ENCODE measurements at places on chromosomes 2 and 18.

DNA sequence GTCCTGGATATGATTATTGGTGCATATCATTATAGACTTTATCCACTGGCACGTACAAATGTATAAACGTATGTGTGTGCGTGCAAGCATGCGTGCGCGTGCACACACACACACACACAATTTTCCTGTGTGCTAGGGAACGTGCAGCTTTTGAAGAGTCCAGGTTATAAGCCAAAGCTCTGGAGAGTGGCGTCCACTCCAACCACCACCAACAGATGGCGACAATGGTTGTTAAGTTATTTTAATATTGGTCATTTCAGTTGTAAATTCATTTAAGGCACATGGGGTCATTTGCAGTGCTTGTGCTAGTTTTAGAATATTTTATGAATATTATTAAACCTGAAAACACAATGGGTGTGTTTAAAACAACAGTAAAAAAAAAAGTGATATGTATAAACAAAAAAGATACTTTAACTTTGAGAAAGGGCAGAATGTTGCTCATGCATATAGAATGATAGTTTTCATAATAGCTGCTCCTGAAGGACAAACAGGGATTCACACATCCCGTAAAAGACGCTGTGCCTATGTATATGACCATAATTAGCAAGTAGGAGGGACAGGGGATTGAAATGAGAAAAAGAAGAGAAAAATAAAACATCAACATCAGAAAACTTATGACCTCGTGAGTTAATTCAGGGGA lies 124.2 kb upstream of the ITGB6 start:
- no peak for DNase-seq

DNA sequence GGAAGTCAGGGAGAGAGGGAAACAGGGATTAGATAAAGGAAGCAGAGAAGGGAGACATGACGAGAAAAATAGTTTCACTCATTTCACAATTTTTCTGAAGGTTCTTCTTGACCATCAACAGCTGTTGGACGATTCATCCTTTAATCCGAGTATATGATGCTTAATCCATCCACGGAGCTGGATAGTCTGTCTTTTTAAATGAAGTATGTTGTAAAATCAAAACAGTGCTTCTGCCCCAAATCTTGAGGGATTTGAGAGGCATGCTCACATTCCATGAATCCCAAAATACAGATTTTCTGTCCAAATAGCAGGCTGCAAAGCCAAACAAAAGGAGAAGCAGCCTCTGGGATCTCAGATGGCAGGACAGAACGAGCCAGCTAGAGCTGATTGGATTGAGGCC lies 47.5 kb downstream of the EPAS1 start:
- DNase-seq = no peak

DNA sequence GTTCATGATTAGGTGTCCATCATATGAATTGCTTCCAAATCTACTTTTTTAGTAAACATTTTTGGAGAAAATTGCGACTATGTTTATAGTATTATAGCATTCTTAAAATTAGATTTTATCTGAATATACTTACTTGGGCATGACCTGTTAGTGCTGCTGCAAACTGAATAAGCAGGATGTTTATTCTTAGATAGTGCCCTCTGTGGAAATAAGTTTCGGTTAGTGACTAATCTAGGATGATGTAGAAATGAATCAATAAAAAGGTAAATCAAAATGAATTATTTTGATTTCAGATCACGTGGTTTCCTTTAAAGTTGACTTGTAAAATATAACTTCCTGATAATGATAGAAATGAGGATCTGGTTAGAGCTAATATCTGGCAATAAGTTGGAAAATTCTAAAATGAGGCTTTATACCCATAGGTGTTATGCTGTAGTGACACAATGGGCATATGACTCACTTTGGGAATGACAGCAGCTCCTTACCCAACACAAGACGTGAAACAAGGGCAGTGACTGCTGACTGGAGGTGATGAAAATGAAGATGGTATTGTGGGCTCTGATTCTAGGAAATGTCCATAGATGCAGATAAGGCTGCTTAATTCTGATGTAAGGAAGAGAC lies 165.8 kb upstream of the TCF4 start:
- no peak for DNase-seq

GRCh38 chr2:32962690-32963089 lies 15.9 kb downstream of the LTBP1 start:
- no peak for DNase-seq

DNA sequence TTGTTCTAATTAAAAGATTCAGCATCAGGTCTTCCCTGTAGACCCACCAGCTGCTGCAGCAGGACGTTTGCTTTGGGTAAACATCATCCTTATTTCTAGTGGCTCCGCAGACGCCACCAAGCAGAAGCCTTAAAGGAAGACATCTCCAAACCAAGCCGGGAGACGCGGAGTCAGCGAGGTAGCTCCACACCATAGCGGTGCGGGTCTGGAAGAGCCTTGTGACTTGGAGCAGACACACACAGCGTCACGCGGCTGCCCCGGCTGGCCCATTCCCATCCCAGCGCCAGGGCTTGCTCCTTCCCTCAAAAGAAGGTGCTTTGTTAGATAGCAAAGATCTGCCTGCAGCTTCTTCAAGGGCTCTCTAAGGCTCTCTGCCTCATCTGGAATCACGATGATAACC lies 236.5 kb downstream of the GBX2 start:
- peak; percentile 34 for DNase-seq

DNA sequence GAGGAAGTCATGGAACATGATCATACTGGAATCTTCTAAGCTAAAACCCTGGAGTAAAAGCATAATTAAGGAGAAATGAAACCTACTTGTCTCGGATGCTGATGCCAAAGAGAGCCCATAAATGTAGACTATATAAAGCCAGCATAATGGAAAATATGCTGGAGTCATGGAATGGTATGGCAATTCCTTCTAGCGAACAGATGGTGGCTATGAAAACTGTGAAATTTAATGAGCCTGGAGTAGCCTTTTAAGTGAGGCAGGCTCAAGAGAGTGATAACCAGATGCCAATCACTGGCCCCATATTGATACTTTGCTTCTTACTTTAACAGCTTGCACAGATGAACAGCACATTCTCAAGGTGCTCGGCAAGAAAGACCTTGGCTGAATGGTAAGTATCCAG lies 206.3 kb downstream of the PID1 start:
- DNase-seq = no peak

DNA sequence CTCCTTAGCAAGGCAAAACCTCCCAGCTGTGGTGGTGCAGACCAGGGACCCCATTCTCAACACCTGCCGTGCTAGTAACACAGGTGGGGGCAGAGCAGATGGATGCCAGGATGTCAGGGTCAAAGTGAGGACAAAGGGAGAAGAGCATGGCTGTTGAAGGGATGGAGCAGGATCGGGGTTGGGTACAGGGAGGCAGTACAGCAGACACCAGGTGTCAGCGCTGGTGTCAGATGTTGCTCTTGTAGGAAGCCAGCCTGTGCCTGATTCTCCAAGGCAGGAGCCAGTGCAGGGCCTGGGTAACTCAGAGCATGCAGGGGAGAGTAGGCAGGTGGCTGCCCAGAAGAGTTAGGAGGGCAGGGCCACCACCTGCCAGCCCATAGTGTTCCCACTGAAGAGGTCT lies 222.1 kb upstream of the SPRED2 start:
- no peak for DNase-seq

DNA sequence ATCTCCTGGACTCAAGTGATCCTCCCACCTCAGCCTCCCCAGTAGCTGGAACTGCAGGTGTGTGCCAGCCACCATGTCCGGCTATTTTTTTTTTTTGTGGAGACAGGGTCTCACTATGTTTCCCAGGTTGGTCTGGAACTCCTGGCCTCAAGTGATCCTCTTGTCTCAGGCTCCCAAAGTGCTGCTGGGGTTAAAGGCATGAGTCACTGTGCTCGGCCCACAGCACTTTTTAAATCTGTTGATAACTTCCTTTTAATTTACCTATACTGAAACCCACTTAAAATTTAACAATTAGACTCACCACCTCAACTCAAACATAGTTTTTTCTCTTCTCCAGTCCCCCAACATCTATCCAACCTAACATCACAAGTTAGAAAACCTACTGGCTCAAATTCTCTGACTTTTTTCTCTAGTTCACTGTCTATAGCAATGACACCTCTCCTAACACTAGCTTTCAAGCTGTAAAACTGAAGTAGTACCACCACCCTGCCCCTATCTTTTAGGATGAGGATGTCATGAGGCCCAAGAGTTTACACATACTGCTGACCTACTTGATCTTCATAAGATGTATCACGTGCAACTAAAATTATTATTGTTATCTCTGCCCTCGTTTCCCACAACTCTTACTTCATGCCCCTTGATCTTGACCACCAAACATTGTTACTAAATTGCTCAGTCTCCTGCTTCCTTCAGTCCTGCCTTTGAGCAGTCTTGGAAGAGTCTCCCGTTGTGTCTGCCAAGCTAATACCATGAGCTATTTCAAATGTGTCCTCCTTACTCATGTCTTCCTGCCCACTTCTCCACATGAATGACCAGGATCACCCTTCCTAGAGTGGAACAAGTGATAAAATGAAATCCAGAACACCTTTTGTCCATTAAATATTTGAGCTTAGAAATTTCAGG lies 142.3 kb upstream of the ZFP36L2 start:
- no peak for DNase-seq

DNA sequence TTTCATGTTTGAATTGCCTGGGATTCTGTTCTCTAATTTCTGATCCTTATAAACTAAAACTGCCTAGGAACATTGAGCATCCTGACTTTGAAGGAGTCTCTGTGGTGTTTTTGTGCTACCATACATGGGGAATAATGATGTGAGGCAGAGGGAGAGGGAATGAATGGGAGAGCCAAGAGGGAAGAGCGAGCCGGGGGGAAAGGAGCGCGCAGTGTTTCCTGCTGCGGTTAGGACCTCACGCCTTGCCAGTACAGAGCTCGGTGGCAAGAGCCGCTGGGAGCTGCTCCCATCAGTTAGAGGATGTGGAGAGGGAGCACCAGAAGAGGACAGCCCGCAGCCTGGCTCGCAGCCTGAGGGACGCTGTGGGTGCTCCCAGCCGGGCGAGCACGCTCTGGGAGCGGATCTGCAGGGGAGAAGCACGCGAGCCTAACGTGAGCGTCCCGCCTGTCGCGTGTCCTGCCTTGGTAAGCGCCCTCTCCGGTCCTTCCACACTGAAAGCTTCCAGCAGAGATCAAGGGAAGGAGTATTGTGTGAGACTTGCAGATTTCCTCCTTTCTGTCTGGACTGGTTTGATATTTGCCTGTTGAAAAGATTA lies 114.7 kb downstream of the FAM210A start:
- no peak for DNase-seq

DNA sequence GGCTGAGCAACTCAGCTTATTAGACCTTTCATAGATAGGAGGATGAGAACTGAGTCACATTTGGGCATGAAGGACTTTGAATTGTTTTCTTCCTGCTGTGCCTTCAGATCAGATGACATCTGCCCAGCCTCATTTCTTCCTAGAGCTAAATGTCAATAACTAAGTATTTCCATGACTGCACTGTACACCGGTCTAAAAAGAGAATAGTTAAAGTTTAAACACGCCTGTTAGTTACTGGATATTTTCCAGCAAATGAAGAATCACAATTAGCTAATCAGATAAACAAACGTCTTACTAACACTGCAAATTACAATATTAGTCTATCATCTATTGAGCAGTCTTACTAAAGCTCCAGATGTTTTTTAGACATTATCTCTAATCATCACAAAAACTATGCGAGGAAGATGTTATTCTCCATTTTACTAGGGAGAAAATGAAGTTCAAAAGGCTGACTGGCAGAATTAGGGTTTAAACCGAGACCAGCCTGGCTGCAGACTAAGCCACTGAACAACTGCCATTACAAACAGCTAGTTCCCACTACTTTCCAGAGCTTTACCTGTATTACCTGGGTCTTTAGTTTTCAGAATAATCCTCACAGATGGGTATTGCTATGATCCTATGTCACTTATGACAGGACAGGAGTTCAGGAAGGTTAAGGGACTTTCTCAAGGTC lies 69.4 kb upstream of the ZNF397 start:
- DNase-seq = no peak

DNA sequence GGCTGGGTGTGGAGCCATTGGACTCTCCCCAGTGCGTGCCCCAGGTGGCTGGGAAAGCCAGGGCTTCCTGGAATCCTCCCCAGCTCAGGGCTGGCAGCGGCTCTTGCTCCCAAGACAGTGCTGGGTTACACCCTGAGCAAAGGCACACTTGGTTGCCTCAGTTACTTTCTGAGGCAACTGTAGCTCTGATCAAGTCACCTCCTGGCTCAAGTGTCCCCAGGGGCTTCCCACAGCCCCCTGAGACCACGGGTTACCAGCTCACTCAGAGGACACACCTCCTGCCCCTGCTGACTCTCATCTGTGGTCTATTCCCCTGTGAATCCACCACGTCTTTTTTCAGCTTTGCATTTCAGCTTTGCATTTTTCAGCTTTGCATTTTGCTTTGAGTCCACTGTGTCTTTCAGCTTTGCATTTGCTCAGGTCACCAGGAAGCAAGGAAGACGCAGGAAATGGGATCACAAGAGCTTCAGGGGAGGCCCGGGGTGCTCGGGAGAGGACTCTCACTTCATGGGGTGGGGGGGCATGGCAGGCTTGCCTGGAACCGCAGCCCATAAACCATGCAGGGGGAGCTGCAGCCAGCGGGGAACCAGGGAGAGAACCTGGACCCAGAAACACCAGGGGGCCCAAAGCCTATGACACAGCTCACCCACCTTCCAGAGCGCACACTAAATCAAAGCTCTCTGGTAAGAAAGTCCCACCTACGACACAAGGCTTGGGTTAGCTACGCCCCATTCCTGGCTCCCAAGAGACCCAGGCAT lies 138.0 kb upstream of the ASB18 start:
- DNase-seq = no peak

GRCh38 chr2:10882568-10882967 lies 29.2 kb upstream of the KCNF1 start:
- no peak for DNase-seq

GRCh38 chr2:119352357-119352756 lies 14.3 kb downstream of the C2orf76 start:
- DNase-seq = no peak

DNA sequence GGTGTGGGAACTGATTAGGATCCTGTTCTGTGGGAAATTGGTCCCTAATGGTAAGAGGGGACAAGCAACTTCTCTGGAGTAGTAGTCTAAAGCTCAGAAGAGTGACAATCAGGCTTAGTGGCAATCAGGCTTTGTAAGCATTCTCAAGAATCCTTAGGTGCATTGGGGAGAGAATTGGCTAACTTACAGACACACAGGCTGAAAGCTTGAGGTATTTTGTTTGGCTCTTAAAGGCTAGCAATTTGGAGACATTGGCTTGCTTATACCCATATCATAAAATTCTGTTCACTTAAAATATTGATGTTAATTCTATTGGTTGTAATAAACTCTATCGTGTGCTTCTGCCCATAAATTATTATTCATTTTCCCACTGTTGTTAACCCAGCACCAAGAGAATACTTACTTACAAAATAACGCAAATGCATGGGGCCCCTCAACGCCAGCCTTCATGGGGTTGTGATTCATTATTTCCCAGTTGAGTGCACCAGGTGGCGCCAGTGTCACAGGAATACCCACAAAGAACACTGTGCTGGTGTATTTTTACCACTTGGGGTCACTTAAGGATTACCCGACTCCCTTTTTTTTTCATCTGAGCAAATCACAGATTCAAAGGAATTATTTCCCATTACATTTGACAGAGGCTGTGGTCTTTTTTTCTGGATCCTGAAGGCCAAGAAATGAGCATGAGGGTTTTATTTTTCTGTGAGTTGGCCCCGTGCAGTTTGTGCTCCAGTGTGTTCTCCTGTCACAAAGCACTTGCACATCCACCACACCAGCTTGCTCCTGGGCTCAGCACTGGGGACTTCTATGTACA lies 45.5 kb downstream of the DDX1 start:
- no peak for DNase-seq
